Skin of body (tissue), 3 donors: ENCODE measurements at places on chromosomes 5 and 9.

GRCh38 chr9:19117039-19117716 is 10.1 kb downstream of the PLIN2 start:
- no peak for DNase-seq

GRCh38 chr9:113587471-113588031 is 124.0 kb downstream of the RGS3 start:
- DNase-seq: peak; percentile 19

GRCh38 chr5:72125271-72125940 is 18.1 kb downstream of the MAP1B start:
- no peak for DNase-seq

DNA sequence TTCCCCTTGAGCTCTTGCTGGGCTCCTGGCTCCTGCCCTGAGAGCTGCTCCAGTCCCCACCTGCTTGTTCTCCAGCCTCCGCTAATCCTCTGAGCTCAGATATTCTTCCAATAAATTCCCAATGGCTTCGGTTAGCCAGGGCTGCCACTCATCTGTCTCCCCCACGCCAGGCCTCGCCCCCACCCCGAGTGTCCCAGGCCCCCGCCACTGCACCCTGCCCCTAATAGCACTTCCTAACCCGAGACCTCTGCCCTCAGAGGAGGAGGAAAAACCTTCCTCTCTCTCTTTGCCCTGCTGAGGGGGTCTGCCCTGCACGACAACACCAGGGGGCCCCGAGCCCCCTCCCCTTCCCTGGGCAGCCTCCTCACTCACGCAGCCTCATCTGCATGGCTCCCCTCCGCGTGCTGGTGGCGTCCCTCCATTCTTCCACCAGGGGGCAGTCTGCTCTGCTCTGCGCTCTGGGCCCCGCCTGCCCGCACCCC is 5.4 kb upstream of the LCN15 start:
- no peak for DNase-seq

GRCh38 chr9:81476813-81477490 is 212.4 kb downstream of the TLE1 start:
- DNase-seq: no peak

DNA sequence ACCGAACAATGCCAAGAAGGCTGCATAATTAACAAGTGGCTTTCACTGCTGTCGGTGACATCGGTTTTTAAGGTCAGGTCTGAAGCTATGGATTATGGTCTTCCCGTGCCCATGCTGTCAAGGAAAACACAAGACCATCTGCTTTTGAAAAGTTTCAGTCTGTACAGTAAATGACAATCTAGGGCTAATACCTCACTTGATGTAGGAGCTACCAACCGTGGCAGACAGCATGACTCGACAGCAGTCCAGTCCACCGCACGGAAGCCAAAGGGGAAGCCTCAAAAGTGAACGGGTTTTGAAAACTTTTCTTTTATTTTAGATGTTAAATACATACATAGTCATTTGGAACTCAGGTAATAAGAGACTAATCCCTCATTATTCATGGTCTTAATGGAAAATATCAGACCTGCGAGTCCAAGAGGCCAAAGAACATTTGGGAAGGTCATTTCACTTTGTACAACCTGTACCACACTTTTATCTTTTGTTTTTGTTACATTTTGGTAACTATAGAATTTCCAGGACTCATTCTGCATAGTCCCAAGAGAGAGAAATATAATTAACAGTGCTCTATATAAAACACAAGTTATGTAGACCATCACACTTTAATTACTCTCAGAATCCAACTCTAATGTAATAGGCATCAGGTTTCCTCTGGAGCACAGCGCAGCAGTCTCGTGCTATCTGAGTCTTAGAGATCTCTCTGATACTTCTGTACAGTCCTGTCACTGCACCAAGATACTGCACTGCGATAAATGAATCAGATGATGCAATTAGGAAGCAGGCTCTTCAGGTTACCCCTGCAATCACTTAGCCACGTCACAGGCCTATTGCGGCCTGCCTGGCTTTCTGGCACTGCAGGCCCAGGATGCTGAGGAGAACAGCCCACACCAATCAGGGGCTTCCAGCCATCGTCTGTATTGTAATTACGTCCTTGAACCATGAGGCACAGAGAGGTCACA is 184.9 kb downstream of the FANCC start:
- no peak for DNase-seq

GRCh38 chr5:74310386-74310785 is 330.1 kb downstream of the ENC1 start:
- no peak for DNase-seq

DNA sequence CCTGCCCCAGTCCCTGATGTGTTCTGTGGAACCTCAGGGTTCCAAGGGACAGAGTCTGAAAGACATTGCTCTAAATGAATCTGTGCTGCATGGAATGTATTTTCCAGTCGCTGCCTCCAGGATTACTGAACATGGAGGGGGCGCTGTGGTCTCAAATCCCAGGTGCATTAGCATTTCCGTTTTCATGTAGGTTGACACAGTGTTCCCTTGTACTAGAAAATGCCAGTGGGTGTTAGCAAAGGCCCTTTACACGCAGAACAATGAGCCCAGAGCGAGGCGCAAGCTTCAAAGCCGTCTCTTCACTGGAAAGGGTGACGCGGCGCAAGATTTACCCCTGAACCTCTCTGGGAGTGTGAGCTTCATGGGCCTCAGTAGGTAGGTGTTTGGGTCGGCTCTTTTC is 308.3 kb downstream of the SLIT3 start:
- no peak for DNase-seq

- DNase-seq: no peak
These were observed 91.2 kb downstream of the PAX5 start for GRCh38 chr9:36942891-36943290.

GRCh38 chr5:180283026-180283615 is 8.8 kb downstream of the MAPK9 start:
- DNase-seq: no peak

DNA sequence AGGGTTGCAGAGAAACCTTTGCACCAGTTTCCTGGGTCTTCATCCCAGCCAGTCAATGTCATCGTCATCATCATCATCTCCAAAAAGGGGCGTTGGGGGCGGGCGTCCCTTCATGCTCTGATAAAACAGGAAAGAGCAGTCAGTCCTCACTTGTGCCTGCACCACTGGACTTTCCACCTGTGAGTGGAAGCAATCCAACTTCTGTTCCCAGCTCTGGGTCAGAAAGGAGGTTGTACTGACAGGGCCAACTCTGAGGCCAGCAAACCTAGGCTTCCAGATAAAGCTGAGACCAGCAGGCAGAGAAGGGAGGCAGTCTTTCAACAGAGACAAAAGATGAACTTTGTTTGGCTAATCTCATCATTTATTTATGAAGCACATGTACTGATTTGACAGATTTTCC is 15.2 kb downstream of the SLC31A2 start:
- DNase-seq: no peak

DNA sequence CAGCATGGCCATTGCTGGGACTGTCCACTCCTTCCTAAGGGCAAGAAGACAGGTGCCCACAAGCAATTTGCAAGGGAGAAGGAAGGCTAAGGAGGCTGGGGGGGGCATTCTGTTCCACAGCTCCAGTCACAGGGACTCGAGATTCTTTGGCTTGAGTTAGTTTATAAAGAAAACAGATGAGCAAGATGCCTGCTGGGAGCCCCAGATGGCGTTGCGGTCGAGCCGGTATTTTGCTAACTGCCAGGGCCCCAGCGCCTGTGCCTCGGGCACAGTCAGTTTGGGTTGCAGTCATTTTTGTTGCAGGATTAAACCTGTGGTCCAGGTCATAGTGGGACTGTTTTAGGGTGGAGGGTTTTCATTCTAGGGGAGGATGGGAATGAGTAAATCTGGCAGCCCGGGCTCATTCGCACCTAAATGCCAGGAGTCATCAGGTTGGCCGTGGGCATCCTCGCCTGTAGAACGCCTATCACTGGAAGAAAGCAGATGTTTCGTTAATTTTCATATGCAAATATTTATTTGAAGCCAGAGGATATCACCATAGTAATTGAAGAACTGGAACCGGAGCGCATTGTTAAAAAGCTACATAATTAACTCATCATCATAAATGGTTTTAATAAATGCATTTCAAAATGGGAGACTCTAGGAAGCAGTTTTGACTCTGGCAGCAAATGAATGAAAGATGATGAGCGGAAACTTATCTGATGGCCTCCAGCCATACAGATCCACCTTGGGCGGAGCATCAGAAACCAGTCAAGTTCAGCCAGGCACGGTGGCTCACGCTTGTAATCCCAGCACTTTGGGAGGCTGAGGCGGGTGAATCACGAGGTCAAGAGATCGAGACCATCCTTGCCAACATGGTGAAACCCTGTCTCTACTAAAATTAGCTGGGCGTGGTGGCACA is 87.1 kb upstream of the FCN2 start:
- peak; percentile 44 for DNase-seq

DNA sequence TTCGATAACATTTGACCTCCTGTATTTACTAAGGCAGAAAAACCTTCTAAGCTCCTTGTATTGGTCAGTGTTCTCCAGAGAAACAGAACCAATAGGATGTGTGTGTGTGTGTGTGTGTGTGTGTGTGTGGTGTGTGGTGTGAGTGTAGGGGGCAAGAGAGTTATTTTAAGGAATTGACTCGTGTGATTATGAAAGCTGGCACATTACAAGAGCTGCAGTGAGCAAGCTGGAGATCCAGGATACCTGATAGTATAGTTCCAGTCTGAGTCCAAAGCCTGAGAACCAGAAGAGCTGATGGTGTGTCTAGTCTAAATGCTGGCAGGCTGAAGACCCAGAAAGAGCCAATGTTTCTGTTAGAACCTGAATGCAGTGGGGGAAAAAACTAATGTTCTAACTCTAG is 21.2 kb upstream of the PIK3R1 start:
- DNase-seq: no peak

GRCh38 chr9:93252781-93253530 is 69.0 kb downstream of the WNK2 start:
- DNase-seq: no peak

GRCh38 chr5:178330791-178331404 is 98.3 kb upstream of the PHYKPL start:
- DNase-seq: peak; percentile 28

DNA sequence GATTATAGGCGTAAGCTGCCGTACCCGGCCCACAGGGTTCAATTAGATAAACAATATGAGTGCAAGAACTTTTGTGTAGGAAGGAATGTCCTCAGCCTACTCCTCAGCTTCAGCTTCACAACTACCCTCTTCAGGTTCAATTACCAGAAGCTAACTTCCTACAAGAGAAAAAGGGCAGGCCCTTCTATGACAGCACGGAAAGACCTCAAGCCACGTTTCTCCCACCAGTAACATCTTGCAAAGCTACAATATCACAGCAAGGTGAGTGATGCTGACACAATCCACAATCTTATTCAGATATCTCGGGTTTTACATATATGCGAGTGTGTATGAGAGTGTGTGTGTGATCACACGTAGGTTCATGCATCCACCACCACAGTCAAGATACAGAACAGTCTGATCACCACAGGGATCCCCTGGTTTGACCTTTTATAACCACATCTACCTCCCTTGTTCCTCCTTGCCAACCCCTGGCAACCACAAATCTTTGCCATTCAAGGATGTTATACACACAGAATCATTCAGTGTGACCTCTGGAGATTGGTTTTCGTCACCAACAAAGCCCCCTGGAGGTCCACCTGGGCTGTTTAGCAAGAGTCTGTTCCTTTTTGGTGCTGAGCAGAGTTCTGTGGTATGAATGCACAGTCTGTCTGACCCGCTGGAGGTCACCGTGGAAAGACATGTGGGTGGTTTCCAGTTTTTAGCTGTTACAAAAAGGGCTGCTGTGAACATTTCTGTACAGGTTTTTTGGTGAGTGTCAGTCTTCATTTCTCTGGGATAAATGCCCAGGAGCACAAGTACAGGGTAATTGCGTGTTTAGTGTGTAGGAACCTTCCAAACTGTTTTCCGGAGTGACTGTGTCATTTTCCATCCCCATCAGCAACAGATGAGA is 38.2 kb downstream of the IPPK start:
- no peak for DNase-seq

DNA sequence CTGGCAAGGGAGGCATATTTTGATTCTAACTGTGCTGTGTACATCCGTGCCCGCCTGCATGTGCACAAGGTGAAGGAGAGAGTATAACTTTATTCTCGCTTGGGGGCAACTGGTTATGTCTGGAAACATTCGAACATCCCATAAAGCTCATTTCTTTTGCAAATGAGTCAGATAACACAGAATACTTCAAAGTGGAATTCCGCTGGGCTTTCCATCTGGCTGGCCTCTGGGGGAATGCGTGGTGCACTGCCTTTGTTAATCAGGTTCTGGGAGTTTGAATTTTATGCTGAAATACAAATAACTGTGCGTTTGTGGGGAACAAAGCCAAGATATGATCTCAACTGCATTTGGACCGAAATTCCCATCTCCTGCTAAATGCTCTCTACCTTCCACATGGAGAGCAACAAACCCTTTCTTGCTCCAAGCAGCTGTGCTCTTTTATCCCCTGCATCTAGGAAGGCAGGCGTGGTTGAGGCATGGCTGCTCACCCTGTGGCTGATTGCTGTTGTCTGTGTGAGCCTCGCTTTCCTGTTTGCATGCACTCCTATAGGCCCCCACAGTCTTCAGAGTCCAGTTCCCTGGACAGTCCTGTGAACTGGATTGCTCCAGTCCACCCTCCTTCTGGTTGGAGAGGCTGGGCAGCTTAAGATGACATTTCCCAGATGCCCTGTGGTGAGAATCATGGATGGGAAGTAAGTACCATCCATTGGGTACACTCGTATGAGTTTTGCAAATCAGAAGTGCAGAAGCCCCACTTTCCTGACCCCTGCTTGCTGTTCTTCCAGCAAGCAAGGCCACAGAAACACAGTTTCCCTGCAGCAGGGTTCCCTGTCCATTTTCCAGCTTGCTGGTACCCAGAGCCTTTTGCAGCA is 82.9 kb upstream of the ALDH1B1 start:
- DNase-seq: peak; percentile 79

- no peak for DNase-seq
These were observed 570.7 kb upstream of the WWC1 start for GRCh38 chr5:167720676-167721260.

DNA sequence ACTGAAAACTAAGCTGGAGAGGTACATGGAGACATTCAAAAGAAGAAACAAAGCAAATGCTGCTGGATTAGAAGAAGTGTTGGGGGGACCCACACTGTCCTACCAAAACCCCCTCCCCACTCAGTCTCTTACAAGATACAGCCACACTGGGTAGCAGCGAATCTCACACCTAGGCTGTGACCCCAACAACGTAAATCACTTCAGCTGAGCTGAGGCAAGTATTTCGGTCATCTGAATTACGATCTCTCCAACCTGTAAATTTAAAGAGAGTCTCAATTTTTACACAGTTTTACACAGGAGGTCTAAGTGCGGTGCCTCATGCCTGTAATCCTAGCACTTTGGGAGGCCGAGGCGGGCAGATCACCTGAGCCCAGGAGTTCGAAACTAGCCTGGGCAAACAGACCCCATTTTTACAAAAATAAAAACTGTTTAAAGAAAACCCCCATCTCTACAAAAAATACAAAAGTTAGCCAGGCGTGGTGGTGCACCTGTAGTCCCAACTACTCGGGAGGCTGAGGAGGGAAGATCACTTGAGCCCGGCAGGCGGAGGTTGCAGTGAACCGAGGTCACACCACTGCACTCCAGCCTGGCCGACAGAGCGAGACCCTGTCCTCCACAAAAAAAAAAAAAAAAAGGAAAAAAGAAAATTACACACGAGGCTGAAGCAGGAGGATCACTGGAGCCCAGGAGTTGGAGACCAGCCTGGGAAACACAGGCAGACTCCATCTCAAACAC is 3.4 kb downstream of the CAMSAP1 start:
- DNase-seq: no peak
